Fibroblast of upper back skin (primary cell): ENCODE measurements at places on chromosomes 2 and 18.
A peak's percentile ranks its signal among the peaks of the same experiment; 100 is the strongest.

DNA sequence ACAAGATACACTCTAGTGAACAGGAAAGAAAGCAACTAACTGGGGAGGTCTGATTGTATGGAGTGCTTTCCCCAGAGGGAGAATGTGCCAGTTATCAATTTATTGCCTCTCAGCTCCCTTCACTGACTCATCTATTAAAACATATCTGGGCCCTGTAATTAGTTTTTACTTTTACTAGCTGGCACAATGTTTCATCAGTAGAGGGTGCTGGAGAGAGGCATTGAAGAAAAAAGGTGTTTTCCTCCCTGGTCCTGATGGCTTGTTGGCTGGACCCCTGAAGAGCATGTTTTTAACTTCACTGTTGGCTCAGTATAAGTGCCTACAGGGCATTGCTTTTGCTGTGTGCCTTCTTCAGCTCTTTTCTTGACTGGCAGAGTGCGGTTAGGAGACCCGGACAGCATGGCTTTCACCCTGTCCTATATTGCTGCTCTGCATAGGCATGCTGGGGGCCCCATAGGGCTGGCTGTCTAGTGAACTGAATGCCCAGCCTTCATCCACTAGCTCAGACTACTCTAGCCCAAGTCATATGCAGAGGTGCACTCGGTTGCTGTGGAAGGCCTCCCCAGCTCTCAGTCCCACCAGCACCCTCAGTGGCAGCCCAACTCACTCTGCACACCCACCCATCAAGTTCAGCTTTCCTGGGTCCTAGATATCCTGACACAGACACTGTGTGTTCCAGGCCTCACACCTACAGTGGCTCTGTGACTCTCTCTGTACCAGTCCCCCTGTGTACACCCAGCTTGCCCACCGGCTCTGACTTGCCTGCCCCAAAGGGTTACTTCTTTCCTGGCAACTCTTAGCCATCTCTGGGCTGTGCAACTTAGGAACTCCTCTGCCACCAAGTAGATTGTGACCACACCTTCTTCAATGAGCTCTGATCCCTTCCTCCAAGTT is 62.3 kb upstream of the ACYP2 start:
- DNase-seq = no peak

GRCh38 chr2:10493075-10493633 is 45.0 kb upstream of the ODC1 start:
- DNase-seq = no peak

GRCh38 chr2:214899751-214900150 is 90.3 kb upstream of the BARD1 start:
- no peak for DNase-seq

- peak; percentile 43 for DNase-seq
Observed at GRCh38 chr2:32495139-32495538, 132.7 kb upstream of the TTC27 start.

DNA sequence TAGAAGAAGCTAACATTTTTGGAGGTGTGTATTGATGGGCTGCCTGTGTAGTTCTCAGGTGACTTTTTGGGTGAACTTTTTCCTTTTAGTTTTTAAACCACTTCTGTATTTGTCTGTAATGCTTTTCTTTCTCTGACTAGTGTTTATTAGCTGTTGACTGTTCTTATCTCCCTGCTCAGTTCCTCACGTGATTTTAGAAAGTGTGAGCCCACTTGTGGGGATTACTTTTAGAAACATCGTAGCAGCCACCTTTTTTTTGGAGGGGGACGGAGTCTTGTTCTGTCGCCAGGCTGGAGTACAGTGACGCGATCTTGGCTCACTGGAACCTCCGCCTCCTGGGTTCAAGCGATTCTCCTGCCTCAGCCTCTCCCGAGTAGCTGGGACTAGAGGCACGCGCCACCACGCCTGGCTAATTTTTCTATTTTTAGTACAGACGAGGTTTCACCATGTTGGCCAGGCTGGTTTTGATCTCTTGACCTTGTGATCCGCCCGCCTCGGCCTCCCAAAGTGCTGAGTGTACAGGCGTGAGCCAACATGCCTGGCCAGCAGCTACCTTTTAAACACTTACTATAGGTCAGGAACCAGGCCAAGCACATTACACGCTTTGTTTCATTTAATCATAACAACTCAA is 9.2 kb upstream of the CDKL4 start:
- no peak for DNase-seq

GRCh38 chr2:69911985-69912563 is 2.8 kb upstream of the MXD1 start:
- peak; percentile 61 for DNase-seq

GRCh38 chr18:76134628-76135027 is 360.4 kb downstream of the ZNF516 start:
- no peak for DNase-seq

GRCh38 chr18:50633992-50634391 is 74.1 kb downstream of the MAPK4 start:
- DNase-seq = no peak

GRCh38 chr2:23131066-23131575 is 253.9 kb upstream of the KLHL29 start:
- DNase-seq = no peak

DNA sequence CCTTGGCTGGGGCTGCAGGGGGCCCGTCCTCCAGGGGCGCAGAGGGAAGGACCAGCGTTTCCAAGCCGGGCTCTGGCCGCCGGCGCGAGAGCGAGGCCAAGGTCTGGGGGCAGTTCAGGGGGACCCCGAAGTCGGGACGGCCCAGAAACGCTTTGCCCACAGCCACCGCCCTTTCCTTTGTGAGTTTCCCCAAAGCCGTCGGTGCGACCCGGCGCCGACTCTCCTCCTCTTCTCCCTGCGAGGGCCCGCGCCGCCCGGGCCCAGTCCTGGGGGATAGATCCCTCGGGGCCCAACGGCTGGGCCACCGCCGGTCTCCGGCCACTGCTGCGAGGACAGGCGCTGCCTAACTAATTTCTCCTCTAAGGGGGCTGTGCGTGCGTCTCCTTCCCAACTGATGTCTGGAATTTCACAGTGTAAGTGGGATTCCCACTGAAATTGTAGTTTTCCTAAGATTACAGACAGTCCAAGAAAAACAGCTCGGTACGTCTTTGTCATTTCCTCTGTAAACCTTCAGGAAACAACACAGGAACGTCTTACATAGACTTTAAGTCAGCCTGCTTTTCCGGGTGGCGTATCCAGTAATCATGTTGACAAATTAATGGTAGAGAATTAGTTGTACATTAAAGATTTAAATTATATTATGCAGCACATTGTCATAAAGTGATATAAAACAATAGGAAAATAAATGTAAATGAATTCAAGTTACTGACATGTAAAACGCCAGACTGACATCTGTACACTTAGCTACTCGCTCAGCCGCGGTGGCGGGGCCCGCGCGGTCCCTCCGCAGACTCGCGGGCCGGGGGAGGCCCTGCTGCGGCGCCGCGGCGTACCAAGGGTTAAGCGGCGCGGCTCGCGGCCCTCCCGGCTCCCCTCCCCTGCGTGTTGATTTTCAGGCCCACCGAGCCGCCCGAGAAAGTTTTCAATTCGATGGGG is 139.4 kb upstream of the SIX3 start:
- DNase-seq = no peak

DNA sequence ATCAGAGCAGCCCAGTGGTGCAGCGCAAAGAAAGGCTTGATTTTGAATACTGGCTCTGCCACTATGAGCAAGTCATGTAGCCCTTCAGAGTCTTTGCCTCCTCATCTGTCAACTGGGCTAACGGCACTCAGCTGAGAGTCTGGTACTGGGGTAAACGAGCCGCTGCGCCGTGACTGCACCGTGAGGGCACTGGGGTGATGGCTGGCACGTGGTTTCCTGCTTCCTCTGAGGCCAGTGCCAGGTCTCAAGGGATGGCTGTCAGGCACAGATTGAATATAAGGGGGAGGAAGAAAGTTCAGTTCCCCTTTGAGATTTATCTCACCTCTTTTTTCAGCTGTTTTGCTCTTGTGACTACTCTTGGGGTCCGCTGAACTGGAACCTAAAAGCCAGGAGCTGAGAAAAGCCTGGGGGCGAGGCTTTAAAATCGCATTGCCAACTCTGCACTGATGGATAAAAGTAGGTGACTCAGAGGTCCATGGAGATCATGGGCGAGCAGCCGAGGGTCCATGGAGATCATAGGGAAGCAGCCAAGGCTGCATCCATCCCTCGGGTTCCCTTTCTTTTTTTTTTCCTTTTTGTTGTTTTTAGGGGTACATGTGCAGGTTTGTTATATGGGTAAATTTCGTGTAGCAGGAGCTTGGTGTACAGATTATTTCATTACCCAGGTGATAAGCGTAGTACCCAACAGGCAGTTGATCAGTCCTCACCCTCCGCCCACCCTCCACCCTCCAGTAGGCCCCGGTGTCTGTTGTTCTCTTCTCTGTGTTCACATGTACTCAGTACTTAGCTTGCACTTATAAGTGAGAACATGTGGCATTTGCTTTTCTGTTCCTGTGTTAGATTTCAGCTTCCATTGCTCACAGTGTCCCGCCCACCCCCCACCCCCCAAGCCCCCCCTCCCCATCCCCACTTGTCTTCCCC is 114.3 kb downstream of the SPP2 start:
- no peak for DNase-seq

DNA sequence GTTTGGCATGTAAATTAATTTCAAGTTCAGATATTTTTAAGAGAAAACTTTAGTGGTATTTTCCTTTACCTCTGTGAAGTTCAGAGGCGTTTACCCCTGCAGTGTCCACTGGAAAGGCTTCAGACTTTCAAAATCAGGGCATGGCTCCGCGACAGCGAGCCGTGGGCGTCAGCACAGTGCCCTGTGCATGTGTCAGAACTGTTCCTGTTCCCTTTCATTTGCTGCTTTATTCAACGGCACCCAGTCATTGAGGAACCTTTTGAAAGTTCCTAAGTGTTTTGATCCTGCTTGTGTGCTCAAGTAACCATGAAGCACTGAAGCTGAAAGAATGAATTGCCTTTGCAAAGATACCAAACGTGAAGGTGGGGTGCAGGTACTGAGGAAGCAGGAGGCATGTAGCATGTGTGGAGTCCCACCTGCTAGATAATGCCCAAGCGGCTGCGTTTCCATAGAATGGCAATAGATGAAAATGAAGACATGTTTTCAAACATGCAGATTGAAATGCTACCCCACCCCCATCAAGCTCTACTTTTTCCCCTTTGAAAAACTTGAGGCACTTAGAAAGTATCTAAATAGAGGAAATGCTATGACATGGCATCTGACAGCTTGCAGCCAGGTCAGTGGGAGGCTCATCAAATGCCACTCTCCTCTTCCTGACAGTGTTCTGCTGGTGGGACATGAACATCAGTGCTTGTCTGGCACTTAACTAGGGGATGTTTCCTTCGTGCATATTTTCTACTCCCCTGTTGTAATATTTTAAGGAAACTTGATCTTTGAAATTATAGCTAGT is 148.6 kb downstream of the ZNF236 start:
- no peak for DNase-seq

DNA sequence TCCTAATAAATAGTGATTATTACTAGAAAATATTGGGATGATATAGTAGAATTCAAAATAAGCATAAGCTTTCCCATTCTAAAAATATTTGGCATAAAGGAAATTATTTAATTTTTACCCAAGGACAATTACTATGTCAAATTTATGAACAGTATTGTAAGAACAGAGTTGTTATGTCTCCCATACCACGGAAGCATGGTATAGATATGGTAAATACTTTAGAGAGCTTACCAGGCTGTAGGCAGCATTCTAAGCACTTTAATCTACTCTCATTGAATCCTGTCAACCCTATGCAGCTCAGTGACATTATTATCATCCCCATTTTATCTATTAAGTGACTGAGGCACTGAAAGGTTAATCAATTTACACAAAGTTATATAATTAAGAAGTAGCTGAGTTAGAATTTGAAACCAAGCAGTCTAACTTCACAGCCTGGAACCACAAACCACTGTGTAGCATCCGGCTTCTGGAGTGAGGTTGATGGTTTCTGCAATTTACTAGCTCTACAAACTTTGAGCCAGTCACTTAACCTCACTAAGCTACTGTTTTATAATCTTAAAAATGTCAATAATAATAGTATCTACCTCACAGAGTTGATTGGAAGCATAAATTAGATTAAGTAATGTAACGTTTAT is 323.7 kb downstream of the ARHGAP15 start:
- DNase-seq = no peak

GRCh38 chr18:35028536-35028935 is 12.7 kb upstream of the MAPRE2 start:
- peak; percentile 80 for DNase-seq

DNA sequence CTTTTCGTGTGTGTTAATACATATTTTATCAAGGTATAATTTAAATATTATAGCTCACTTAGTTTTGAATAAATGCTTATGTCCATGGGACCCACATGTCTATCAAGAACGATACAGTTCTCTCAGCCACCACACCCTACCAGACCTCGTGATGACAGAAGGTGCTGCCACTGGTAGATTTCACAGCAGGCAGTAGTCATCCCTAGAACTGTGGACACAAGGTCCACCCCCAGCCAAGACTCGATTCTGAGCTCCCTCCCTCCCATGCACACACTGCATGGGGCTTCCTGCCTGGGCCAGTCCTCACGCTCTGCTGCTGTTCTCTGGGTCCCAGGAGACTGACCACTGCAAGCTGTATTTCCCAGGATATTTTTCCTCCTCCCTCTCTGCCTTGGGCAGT is 26.5 kb upstream of the CREB1 start:
- peak; percentile 75 for DNase-seq

GRCh38 chr2:113198048-113198789 is 24.4 kb downstream of the PSD4 start:
- DNase-seq = no peak

DNA sequence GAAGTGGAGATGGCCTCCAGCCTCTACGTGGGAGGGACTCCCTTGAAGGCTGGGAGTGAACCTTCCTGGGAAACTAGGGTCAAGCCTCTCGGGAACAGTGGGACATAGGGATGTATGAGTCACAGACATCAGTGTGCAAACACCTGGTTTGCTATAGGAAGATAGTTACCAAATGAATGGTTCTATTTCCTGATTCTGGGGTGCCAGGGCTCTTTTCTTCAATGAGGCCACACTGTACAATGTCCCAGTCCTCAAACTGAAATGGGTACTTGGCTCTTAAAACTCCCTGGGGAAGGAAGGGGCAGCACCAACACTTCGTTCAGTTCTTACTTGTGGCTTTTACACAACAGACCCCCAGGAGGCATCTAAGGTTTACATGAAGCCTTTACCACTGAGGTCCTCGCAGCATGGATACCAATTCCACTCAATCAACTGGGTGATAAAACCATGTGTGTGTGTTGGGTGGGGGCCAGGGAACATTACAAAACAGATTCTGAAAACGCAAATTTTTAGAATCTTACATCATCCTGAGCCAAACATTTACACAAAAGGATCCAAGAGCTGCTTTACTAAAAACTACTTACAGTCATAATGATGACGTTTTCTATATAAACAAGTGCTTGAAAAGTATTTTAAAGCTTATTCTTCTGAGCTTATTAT is 10.4 kb downstream of the ERFE start:
- DNase-seq = peak; percentile 97

GRCh38 chr2:191522478-191523120 is 155.3 kb upstream of the NABP1 start:
- DNase-seq = no peak

GRCh38 chr2:75340560-75340959 is 141.2 kb upstream of the TACR1 start:
- DNase-seq = peak; percentile 72
